Stimulated activated CD4-positive, alpha-beta T cell treated with anti-CD3 and anti-CD28 coated beads, Interleukin-12 subunit alpha, Interleukin-12 subunit beta, amount 100 ng/mL, for 24 hours (primary cell): ENCODE measurements at places on chromosomes 2 and 18.

DNA sequence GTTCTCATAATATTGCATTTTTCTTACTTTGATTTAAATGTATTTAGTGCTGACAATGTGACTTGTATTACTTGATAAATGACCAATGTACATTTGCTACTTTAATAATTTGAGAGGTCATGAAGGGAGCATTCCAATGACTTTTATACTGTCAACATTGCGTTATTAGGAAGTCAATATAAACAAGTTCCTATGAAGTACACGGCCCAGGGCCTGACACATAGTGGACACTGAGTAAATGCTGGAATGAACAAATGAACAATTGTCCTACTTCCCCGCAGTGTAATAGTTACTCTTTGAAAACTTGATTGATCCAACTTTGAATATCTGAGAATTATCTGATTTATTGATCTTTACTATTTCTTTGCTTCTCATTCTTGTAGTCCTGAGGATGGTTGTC is 47.3 kb downstream of the PKP4 start:
- no peak for DNase-seq

GRCh38 chr2:23452853-23453420 is 68.0 kb downstream of the KLHL29 start:
- no peak for DNase-seq

DNA sequence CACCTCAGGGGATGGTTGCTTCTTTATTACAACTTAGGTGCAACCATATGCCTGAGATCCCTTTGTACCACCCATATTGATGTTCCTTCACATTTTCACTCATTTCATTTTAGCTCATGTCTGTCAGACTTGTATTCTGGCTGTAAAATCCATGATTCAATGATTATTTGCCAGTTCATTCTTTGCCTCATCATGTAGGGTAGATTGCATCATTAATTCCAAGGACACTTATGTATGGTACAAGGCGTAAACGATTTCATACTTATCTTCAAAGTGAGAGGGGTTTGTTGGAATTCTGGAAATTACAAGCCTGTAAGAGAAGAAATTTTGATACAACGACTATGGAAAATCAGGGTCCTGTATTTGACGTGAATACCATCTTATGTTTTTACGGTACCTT is 685.0 kb upstream of the FANCL start:
- no peak for DNase-seq

GRCh38 chr18:13558124-13558523 is 168.2 kb downstream of the FAM210A start:
- DNase-seq = no peak

DNA sequence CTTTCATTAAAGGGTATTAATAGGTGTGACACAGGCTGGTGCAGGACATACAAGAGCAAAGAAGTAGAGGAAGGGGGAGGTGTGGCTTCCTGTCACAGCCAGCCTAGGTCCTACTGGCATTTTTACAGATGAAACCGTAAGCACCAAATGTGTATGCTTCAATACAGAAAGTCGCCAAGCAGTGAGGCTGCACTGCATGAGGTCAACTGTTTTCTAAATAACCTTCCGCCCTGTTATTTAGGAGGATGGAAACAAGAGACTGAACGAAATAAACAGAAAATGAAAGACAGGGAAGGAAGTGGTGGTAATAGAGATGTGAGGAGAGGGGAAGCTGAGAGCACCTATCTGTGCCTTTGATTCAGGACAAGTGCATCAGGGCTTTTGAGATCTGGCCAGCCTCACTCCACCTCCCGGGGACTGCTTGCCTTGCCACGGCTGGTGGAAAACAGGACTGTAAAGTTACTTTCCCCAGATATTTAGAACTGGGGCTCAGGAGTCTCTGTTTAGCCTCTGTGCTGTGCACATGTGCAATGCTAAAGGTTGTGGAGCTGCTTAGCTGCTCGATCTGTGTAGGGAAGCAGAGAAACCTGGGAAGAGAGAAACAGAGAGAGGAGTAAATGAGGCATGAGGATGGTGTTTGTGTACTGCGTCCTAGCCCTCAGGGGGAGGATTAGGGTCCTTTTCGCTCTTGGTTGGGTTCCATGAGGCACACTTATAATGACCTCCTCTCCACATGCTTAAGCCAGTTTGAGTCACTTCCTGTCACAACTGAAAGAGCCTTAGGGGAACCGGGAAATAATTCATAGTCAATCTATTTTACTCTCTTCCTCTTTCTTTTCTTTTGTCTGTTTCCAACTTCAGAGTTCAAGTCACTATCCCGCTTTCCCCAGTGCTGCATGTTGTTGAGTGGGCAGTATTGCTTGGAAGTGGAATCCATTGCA is 62.3 kb upstream of the BOD1L2 start:
- DNase-seq = no peak

- DNase-seq = peak; percentile 24
These were observed 33.1 kb downstream of the ARHGAP15 start for GRCh38 chr2:143162123-143162837.

- DNase-seq = no peak
These were observed 80.2 kb upstream of the COL3A1 start for GRCh38 chr2:188893972-188894371.

GRCh38 chr2:119246884-119247843 is 23.5 kb downstream of the STEAP3 start:
- no peak for DNase-seq

- no peak for DNase-seq
These were observed 1.4 kb downstream of the STARD7 start for GRCh38 chr2:96207073-96207773.

DNA sequence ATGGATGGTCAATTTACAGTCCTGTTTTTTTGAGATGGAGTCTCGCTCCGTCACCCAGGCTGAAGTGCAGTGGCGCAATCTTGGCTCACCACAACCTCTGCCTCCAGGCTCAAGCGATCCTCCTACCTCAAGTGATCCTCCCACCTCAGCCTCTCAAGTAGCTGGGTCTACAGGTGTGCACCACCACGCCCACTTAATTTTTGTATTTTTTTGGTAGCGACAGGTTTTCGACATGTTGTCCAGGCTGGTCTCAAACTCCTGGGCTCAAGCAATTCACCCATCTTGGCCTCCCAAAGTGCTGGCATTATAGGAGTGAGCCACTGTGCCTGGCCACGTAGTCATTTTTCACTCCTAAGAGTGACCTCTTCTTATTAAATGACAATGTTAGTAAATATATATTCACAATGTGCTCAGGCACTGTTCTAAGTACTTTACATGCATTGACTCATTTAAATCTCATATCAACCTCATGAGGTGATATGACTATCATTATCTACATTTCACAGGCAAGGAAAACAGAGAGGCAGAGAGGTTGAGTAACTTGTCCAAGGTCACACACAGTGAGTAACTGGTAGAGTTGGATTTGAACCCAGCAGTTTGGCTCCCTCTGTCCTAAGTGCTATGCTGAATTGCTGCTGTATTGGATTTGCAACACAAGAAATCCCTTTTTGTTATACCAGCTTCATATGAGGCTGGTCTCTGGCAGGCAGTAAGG is 5.6 kb upstream of the DIS3L2 start:
- DNase-seq = no peak
